Occipital lobe (tissue), 3 donors: ENCODE measurements at places on chromosomes 6 and 20.

- no peak for DNase-seq
Observed at GRCh38 chr6:96235927-96236326, 220.2 kb downstream of the FUT9 start.

DNA sequence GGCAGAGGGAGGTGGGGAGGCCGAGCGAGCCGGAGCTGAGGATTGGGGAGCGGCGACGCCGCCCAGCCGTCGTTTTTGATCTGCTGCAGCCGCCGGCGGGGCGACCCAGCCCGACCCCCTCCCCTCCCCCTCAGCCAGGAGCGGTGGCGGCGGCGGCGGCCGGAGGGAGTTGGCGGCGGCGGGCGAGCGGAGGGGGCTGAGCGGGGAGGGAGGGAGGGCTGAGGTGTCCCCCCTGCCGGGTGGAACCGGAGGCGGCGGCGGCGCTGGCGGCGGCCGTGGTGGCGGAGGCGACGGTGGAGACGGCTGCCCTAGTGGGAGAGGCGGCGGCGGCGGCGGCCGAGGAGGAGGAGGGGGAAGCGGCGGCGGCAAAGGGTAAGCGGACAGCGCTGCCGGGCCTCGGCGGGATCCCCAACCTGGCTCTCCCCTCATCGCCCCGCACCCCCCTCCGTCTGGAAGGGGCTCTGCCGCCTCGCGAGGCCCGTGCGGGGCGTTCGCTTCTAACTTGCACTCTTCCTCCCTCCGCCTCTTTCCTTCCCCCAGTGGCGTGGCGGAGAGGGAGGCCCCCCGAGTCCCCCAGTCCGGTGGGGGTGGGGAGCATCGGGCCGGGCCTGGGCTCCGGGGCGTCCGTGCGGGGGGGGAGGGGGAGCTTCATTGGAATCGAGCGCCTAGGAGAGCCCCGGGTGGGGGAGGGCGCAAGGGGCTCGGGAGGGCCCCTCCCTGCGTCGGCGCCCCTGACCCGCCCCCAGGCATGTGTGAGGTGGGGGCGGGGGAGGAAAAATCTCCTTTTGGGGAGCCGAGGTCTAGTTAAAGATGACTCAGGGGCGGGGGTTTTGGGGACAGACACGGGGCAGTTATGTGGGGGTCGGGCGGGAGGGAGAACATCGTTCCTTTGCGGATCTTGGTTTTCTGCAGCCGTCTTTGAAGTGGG lies at the start of gene TAB2:
Gene TAB2, plus strand, starts transcription at position 69 of the 928 bp plus-strand sequence. CDS start 52,286 bp downstream, outside the sequence.
- DNase-seq = peak; percentile 55

DNA sequence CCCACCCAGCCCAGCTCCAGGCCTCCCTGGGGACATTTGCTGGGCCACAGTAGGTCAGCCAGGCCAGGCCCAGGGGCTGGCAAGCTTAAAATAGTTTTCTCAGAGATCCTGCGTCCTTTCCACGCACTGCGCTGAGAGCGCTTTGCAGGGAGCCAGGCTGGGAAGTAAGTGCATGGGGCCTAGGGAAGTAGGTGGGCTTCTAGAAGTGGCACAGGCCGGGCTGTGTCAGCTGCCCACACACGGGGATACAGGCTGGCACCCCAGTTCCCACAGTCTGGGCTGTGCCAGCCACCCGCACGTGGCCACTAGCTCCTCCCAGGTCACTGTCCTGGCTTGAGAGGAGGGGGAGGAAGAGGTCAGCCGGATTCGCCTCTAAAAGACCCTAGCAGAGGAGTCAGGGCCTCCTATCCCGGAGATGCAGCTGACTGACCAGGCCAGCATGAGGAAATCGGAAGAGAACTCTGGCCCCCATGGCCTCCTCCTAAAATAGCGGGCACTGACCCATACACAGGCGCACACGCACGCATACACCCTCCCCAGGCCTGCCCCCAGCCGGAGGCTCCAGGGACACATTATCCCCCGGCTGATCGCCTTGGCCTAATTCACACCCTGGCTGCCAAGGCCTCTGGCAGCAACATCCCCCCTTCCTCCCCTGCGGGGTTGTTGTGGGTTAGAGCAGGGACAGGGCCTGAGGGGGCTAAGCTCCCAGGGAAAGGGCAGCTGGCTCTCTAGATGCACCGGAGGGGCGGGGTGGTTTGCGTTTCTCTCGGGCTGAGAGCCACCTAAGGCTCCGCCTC lies 5.4 kb downstream of the SLCO4A1 start:
- no peak for DNase-seq

DNA sequence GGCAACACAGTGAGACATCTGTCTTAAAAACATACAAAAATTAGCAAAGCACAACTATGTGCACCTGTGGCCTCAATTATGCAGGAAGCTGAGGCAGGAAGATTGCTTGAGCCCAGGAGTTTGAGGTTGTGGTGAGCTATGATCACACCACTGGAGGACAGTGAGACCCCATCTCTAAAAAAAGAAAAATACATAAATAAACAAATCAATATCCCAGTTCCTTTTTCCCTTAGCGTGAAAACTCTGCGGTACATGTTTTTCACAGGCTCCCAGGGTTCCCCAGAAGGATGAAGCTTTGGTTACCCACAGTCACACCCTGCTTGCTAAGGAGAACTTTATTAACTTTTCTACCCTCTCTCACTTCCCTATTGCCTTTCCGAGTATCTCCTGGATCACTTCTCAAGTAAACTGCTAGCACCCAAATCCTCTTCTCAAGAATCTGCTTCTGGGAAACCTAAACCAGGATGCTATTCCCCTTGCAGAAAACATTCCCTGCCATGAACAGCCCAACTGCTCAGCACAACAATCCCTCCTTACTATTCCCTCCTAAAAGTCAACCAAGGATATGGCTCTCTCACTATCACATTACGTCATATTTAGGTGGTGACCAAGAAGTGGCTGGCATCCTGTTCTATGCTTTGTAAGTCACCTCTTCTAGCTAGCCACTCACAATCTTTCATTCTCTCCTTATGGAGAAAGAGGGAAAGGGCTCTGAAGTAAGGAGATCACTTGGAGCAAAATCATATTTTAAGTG lies 122.4 kb downstream of the IPCEF1 start:
- DNase-seq = no peak

DNA sequence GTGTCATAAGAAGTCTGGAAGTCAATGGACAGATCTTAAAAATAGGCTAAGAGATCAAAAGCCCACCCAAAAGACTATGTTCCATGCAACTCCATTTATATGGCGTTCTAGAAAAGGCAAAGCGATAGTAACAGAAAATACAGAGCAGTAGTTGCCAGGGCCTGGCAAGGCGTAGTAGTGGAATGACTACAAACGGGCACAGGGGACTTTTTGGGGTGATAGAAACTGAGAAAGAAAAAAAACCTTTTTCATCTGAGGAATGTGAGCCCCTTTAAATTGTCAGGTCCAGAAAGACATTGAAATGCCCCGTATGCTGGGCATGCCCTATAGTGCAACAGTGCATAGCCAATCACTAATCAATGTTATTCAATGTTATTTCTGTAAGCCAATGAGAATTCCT lies 47.2 kb upstream of the FAM50B start:
- DNase-seq = no peak

DNA sequence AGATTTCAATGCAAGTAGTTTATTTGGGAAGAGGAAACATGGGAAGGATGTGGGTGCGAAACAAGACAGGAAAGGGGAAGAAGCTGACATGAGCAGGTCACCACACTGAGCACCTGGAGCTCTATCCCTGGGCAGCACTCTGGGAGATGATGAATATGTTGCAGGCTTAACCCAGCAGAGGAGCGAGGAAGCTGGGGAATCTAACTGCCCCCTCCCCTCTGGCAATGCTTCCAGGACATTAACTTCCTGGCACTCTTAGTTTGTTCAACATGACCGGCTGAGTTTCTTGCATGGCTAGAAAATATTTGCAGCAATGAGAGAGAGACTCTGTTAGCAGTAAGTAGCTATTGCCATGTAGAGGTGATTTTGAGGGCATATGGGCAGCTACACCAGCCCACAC lies 4.9 kb upstream of the ADA start:
- no peak for DNase-seq

DNA sequence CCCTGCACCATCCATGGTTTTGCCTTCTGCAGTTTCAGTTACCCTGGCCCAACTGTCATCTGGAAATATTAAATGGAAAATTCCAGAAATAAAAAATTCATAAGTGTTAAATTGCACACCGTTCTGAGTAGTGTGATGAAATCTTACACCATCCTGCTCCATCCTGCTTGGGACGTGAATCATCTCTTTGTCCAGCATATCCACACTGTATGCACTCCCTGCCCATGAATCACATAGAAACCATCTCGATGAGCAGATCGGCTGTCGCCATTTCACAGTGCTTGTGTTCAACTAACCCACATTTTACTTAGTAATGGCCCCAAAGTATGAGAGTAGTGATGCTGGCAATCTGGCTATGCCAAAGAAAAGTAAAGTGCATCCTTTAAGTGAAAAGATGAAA lies 105.9 kb upstream of the ID4 start:
- DNase-seq = no peak

- DNase-seq = no peak
Observed at GRCh38 chr6:90462102-90462501, 124.8 kb downstream of the MAP3K7 start.

DNA sequence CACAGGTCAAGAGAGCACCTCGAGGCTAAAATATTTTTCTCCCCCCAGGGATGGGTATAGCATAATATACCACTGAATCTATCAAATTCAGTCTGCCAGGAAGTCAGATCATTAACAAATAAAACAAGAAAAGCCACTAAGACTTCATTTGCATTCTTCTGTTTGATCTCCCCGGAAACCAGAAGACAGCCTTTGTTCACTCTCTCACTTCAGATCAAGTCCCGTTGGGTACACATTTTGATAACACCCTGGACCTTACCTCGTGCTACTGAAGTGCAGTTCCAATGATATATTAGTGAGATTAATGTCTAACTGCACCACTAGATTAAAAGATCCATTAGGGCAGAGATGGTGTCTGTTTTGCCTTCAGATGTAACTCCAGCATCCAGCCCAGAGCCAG lies 157.7 kb upstream of the B3GAT2 start:
- no peak for DNase-seq

DNA sequence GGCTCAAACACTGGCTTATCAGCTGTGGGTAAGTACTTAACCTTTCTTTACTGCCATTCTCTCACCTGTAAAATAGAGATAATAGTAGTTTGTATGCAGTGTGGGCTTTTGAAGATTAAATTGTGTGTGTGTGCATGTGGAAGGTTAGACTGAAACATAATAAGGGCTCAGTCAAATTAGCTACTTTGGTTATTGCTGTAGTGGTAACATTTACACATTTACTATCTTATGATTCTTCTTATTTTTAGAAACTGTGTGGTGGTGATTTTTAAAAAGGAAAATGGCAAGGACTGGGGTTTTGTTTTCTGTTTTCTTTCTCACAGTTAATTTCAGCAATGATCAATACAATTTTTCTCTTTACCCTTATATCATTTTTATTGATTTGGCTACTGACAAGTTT lies 206.9 kb downstream of the NKAIN2 start:
- no peak for DNase-seq

- DNase-seq = no peak
Observed at GRCh38 chr20:59600472-59600871, 3.9 kb upstream of the PHACTR3 start.

DNA sequence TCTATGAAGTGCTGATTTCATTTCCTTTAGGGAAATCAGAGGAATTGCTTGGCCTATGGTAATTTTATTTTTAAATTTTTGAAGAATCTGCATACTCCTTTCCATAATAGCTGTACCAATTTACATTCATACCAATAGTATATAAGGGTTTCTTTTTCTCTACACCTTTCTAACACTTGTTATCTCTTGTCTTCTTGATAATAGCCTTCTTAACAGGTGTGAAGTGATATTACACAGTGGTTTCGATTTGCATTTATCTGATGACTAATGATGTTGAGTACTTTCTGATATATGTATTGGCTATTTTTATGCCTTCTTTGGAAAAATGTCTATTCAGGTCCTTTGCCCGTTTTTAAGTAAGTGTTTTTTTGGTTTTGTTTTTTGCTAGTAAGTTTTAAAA lies 40.8 kb downstream of the SMAP1 start:
- DNase-seq = no peak

DNA sequence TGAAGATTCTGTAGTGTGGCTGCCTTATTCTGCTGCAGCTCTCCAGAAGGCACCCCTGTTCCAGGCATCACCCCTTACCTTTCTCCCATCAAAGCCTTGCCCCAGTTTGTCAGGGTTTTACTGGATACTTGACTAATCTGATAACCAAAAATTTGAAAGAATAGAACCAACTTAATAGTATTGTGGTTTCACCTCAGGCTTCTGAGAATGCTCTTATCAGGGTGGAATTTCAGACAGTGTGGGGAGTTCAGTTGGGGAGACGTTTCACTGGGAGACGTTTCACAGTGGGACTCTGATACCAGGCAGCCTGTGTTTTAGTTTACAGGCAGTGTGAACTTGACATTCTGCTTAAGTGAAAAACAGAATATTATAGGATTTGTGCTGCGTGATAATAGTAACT lies 50.5 kb downstream of the SCAND1 start:
- no peak for DNase-seq

DNA sequence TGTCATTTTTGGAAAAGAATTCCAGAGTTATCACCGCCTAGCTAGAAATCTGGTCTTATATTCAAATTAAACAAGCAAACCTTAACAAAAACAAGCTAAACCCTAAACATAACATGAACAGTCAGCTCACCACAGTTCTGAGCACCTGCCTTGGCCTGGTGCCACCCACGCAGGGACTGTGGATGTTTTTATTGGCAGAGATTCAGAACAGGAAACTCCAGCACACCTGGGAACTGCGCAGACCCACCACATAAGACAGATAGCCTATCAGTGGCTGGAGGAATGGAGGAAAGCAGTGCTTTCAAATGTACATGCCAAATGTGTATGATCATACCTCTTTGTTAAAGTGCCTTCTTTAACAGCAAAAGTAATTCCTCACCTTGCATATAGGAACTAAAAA lies 8.9 kb downstream of the SLC16A10 start:
- no peak for DNase-seq

DNA sequence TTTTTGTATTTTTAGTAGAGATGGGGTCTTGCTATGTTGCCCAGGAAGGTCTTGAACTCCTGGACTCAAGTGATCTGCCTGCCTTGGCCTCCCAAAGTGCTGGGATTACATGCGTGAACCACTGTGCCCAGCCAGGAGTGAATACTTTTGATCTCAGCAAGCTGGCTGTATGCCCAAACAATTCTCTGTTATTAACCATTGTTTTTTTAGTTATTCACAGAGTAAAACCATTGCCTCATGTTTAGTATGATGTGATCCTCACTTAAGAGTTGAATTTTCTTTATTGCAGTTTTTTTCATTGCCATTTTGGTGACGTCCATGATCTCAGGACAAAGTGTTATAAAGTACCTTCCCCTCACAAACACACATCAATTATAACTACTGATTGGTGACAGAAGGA lies 14.8 kb downstream of the C6orf141 start:
- DNase-seq = no peak

DNA sequence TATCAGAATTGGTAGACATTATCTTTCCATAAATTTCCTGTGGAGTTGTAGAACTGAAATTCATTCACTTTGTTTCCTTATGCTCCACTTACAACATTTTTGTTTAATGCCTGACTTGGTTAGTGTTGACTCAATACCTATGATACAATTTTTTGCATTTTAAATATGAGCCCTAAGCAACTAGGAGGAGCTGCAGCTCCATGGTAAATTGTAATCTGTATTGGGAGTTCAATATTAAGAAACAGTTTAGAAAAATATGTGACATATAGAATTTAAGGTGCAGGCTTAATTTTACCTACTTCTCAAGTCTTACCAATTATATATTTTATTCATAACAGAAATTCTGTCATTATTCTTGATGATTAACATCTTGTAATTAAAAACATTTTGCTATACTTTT lies 868.3 kb downstream of the EYS start:
- DNase-seq = no peak

GRCh38 chr20:44125332-44126127 lies 61.5 kb downstream of the JPH2 start:
- no peak for DNase-seq

GRCh38 chr6:27332692-27333641 lies 20.9 kb upstream of the POM121L2 start:
- DNase-seq = no peak
